CD4-positive, alpha-beta T cell treated with Interferon gamma for 1 hour (primary cell): ENCODE measurements at places on chromosomes 1 and 21.

DNA sequence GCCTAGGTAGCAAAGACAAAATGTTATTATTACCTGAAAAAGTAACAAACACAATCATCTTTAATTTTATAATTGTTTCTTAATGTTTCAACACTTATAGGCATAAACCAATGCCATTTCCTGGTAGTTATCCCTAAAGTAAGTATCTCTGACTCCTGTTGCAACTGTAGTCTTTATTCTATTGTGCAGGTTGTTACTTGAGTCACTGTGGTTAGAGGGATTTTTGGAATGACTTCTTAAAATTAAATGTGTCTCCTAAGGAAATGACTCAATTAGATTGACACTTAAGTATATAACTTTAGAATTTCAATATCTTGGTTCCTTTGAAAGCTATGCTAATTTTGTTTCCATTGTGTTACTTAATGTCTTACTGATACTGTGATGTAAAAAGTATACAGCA is 143.9 kb downstream of the PHTF1 start:
- DNase-seq = no peak

DNA sequence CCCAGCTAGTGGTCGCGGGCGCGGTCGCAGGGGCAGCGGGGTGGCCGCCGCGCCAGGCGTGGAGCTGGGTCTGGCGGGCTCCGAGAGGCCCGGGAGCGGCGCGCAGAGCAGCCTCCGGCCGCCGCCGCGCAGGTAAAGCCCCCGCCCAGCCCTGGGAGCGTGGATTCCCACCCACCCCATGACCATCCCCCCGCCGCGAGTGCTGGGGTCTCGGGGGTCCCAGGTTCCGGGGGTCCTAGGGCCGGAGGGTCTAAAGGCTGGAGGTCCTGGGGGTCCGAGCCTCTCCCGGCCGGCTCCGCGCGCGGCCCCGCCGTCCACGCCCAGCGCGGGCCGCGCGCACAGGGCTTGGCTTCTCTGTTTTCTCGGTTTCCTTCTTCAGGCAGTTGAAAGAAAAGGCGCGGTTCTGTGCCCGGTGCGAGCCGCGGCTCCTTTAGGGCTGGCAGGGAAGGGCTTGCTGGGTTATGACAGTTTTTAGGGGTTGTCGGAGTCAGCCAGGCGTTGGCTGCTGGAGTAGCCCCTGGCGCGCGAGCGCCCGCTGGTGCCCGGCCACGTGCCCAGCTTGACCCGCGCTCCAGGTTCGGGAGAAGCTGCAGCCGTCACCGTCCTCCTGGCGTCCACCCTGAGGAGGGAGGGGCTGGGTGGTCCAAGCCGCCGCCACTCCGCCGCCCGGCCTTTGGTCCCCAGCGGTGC is 359 bp downstream of the LRRC3 start:
- DNase-seq = peak; percentile 9

- no peak for DNase-seq
Measured at GRCh38 chr1:107451715-107452114, 310.9 kb downstream of the NTNG1 start.

- DNase-seq = no peak
Measured at GRCh38 chr21:27277110-27277509, 310.2 kb upstream of the ADAMTS5 start.

GRCh38 chr1:239287296-239287695 is 99.1 kb upstream of the CHRM3 start:
- DNase-seq = no peak

DNA sequence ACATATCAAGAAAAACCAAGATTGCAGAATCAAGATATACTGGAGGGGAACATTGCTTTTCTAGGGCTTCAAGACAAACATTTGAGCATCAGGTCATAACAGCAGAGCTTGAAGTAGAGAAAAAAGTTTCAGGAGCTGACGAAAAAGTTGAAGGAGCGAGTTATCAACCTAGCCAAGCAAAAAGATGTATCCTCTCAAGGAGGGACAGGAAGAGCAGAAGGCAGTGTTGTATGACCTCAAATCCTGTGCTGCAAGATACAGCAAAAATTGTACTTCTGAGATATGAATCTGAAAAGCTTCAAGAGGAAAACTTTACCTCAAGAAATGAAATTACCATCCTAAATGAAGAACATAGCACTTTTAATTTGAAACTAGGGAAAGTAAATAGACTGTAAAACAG is 153.1 kb downstream of the AK5 start:
- DNase-seq = no peak

GRCh38 chr21:33313183-33313582 is 11.6 kb upstream of the IFNAR1 start:
- no peak for DNase-seq

GRCh38 chr1:167473761-167474160 is 44.6 kb downstream of the CD247 start:
- DNase-seq = no peak

DNA sequence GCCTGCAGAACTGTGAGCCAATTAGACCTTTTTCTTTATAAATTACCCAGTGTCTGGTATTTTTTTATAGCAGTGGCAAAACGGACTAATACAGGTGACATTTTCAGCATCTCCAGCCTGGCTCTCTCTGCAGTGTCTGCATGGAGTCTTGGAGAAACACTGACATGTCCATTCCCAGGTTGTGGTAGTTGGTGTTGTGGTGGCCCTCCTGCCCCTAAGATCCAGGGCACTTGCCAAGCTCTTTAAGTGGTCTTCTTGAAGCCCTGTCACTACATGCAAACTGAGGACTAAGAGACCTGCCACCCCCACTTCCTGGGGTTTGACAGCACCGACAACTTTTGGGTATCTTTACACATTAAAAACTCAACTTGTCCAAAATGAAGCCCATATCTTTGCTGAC is 419.4 kb downstream of the NPHP4 start:
- no peak for DNase-seq

- no peak for DNase-seq
Measured at GRCh38 chr1:156901966-156902915, 8.7 kb downstream of the PEAR1 start.

GRCh38 chr1:214234635-214235025 is 46.3 kb upstream of the SMYD2 start:
- no peak for DNase-seq

GRCh38 chr1:247089616-247090375 is 11.2 kb upstream of the ZNF670 start:
- no peak for DNase-seq

- peak; percentile 8 for DNase-seq
Measured at GRCh38 chr1:194056169-194056568, 869.8 kb upstream of the B3GALT2 start.

- DNase-seq = no peak
Measured at GRCh38 chr1:111702504-111703050, 36.6 kb downstream of the INKA2 start.

DNA sequence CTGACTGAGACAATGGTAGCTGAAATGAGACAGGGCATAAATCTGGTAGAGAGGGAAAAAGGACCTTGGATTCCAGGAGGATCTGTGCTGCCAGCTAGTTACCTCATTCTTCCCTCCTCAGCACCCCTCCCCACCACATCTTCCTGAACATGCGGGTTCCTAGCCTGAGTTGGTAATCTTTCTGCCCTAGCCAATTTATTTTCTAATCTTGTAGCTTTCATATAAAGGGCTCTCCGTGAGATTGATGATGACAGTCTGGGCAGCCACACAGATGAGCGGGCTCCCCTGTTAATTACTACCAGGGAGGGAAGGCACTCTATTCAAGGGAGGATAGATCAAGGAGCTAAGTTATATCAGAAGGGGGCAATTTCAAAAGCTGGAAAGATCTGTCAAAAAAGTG is 20.2 kb downstream of the ARHGEF11 start:
- DNase-seq = no peak

GRCh38 chr1:93475681-93476080 is 27.8 kb downstream of the FNBP1L start:
- DNase-seq = no peak

GRCh38 chr1:226355669-226356551 is 46.9 kb upstream of the LIN9 start:
- DNase-seq = no peak

GRCh38 chr1:85568151-85568550 is 12.4 kb upstream of the CCN1 start:
- no peak for DNase-seq

DNA sequence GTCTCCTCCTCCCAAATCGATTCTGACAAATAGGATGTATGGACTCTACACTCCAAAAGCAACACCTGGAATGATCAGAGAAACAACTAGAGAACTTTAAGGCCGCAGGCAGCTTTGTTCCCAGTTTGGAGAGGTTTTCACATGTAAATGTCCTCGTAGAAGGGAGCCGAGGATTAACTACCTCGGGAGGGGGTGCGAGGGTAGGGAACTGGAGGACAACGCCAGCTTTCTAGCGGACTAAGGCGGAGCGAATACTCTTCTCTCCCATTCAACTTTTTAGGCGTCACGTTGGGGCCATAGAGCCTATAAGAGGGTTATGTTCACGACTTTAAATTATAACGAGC is 1.2 kb downstream of the SCAF4 start:
- DNase-seq = no peak

- DNase-seq = no peak
Measured at GRCh38 chr1:89993541-89993940, 1.4 kb upstream of the ZNF326 start.

GRCh38 chr1:48499211-48499735 is 27.3 kb upstream of the SPATA6 start:
- DNase-seq = no peak

- peak; percentile 73 for DNase-seq
Measured at GRCh38 chr1:20185834-20186782, at the start of the genes PLA2G2C and UBXN10. Gene PLA2G2C, minus strand, starts transcription at chr1:20186518. Its CDS starts 9,155 bp downstream, at chr1:20177363. Gene UBXN10, plus strand, starts transcription at chr1:20186096. Its CDS starts 4,466 bp downstream, at chr1:20190562.

DNA sequence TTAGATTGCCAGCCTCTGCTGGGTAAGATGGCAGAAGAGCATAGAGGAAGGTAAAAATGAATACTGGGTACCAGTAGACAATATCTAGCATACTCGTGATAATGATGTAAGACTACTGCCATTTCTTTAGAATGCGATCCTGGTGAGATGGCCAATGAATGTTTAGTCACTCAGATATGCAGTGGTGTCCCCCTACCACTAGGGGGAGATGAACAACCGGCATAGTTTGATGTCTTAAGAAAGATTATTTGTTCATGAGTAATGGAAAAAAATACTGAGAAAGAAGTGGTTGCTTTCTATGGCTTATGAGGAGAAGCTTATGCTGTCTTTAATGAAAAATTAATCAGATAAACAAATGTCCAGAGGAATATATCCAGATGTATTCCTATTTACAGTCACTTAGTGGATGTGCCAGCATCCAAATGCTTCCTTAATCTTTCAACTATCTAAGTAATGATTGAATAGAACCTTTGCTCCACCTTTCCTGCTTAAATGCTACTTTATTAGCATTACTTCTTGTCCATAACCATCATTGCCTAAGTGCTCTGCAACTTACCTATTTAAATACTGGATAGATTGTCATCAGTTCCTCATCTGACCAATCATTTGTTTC is 256.6 kb downstream of the ST6GALNAC3 start:
- DNase-seq = peak; percentile 28

- DNase-seq = no peak
Measured at GRCh38 chr1:64235910-64236309, 32.5 kb downstream of the UBE2U start.

- peak; percentile 90 for DNase-seq
Measured at GRCh38 chr1:16440470-16441281, at the start of gene NECAP2. Gene NECAP2, plus strand, starts transcription at chr1:16440724. Its CDS starts 38 bp downstream, at chr1:16440762.

- DNase-seq = no peak
Measured at GRCh38 chr1:232390590-232390989, 239.3 kb downstream of the SIPA1L2 start.

GRCh38 chr1:175646439-175647209 is 96.8 kb downstream of the TNR start:
- no peak for DNase-seq

DNA sequence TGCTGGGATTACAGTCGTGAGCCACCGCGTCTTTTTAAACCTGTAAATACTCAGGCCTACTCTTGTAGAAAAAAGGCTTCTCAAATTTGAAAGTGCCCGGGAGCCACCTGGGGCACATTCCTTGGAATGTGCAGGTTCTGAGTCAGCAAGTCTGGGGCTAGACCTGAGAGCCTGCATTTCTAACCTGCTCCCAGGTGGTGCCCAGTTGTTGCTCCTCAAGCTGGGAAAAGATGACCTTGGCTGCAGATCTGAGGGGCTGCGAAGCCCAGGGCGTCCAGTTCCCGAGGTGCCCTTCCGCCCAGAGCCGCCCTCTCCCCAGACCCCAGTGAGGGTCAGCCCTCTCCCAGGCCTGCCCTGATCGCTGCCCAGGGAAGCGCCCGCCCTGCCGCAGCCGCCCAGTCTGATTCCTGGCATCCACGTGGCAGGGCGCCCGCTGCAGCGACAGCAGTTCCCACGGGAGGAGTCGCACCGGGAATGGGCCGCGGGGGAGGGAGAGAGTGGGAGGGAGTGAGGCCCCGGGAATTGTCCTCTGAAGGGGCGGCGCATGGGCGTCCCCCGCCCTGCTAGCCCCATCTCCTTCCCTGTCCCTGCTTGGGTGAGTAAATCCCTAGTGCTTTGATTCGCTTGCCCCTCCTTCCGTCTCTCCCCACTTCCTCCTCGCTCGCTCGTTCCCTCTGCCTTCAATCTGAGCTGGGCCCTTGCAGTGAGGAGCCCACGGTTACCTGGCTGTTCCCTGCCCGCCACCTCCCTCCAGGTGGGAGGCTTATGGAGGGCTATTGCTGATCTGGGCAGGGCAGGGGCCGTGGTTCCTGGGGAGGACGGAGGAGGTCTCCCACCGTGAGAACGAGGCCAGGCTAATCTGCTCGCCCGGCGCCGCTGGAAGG is 18.8 kb upstream of the TENT5B start:
- DNase-seq = no peak

- no peak for DNase-seq
Measured at GRCh38 chr1:159970932-159971342, 16.9 kb upstream of the SLAMF9 start.

GRCh38 chr1:112389689-112390088 is 6.3 kb upstream of the CTTNBP2NL start:
- no peak for DNase-seq

DNA sequence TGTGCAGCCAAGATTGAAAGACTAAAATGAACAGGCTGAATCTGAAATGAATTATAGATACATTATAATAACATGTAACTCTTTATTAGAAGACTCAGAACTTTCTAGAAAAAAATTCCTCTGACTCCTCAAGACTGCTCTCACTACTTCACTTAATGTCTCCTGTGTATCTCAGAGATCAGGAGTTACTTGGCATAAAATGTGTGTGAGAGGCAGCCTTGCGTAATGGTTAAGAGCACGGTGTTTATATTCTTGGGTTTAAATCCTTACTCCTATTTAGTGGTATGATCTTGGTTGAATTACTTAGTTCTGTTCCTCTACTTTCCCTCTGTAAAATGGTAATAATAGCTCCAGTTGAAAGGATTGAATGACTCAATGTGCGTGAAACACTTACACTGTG is 634.9 kb downstream of the LTN1 start:
- DNase-seq = no peak

GRCh38 chr1:93025572-93025971 is 53.5 kb upstream of the MTF2 start:
- DNase-seq = no peak

DNA sequence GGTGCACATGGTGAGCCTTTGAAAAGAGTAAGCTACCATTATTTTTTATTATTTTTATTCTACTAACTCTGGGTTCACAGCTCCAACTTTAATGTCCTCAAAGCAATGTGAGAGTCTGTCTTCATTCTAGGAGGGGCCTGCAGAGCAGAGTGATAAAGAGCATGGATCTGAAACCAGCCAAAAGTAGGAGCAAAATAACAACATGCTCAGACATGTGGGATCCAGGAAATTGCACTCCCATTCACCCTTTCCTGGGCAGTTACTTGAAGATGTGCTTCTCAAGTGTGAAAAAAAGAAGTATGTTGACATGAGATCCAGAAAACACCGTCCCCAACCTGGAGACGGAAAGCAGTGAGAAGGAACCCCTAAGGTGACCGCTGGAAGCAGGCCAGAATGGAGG is 8.7 kb upstream of the LIN28A start:
- no peak for DNase-seq

- DNase-seq = no peak
Measured at GRCh38 chr1:24756395-24756794, 11.1 kb downstream of the CLIC4 start.
